ENCODE measurements at places on chromosomes 16 and 17. TPM values are rescaled to one million over a fixed set of nuclear protein-coding genes. Genes with fewer than 3 reads are reported as not detected.

Gene C16orf96
- 0.41 TPM for total RNA-seq

Gene VAT1L
- total RNA-seq = 22.0 TPM

Gene KRTAP4-1
- total RNA-seq = not detected

Gene LITAFD
- not detected for total RNA-seq

Gene TBC1D3I
- under 0.01 TPM for total RNA-seq

Gene TAF1C
- total RNA-seq = 18.8 TPM

Gene ATP2C2
- 6.1 TPM for total RNA-seq

Gene DRC3
- total RNA-seq = 1.6 TPM

Gene CACNG3
- total RNA-seq = 3.3 TPM

Gene GPR139
- 2.4 TPM for total RNA-seq

Gene MFSD11
- 73.0 TPM for total RNA-seq

Gene KCNJ18
- total RNA-seq = not detected

Gene KRTAP4-4
- not detected for total RNA-seq

Gene SLC16A5
- 1.2 TPM for total RNA-seq

Gene SLC5A11
- total RNA-seq = not detected

Gene USP32
- total RNA-seq = 91.7 TPM

Gene UNC13D
- 0.41 TPM for total RNA-seq

Gene KCTD19
- total RNA-seq = under 0.01 TPM

Gene NAGS
- 0.41 TPM for total RNA-seq

Gene XYLT1
- 28.9 TPM for total RNA-seq

Gene CDT1
- total RNA-seq = 1.2 TPM

Gene TNFRSF17
- 2.0 TPM for total RNA-seq

Gene TSR3
- 39.5 TPM for total RNA-seq

Gene SYT17
- 8.2 TPM for total RNA-seq

Gene ODAD4
- total RNA-seq = 3.3 TPM

Gene RGS11
- total RNA-seq = 6.5 TPM

Gene STH
- total RNA-seq = 2.0 TPM

Gene NPIPA8
- 4.9 TPM for total RNA-seq

Gene EVI2A
- 2.4 TPM for total RNA-seq

Gene POLR3E
- 19.6 TPM for total RNA-seq

Gene MEOX1
- 0.41 TPM for total RNA-seq

Gene ABCA9
- total RNA-seq = 5.7 TPM

Gene NACA2
- total RNA-seq = not detected

Gene BCO1
- total RNA-seq = under 0.01 TPM

Gene MNT
- total RNA-seq = 7.7 TPM

Gene NME1
- 60.3 TPM for total RNA-seq

Gene TBX21
- 0.82 TPM for total RNA-seq

Gene CNTNAP1
- 5.3 TPM for total RNA-seq

Gene BAIAP3
- total RNA-seq = 11.4 TPM

Gene TIMM22
- total RNA-seq = 13.5 TPM

Gene DNAH2
- 1.2 TPM for total RNA-seq

Gene SDR42E2
- total RNA-seq = not detected

Gene TP53TG3F
- total RNA-seq = not detected

Gene ACSM3
- total RNA-seq = 1.6 TPM

Gene KRT14
- not detected for total RNA-seq

Gene DBNDD1
- 10.6 TPM for total RNA-seq

Gene RAB37
- total RNA-seq = 0.82 TPM

Gene NDUFB10
- total RNA-seq = 76.6 TPM

Gene ABAT
- total RNA-seq = 110 TPM

Gene DNAAF1
- total RNA-seq = 0.41 TPM

Gene CCL14
- total RNA-seq = not detected

Gene CNGB1
- 1.2 TPM for total RNA-seq

Gene FOXJ1
- 0.82 TPM for total RNA-seq
